ENCODE measurements at places on chromosomes 6 and 20. TPM values are rescaled to one million over a fixed set of nuclear protein-coding genes. Genes with fewer than 3 reads are reported as not detected.
A peak's percentile ranks its signal among the peaks of the same experiment; 100 is the strongest.

GRCh38 chr6:1047981-1048541 is 263.8 kb upstream of the FOXQ1 start:
- no peak for DNase-seq

DNA sequence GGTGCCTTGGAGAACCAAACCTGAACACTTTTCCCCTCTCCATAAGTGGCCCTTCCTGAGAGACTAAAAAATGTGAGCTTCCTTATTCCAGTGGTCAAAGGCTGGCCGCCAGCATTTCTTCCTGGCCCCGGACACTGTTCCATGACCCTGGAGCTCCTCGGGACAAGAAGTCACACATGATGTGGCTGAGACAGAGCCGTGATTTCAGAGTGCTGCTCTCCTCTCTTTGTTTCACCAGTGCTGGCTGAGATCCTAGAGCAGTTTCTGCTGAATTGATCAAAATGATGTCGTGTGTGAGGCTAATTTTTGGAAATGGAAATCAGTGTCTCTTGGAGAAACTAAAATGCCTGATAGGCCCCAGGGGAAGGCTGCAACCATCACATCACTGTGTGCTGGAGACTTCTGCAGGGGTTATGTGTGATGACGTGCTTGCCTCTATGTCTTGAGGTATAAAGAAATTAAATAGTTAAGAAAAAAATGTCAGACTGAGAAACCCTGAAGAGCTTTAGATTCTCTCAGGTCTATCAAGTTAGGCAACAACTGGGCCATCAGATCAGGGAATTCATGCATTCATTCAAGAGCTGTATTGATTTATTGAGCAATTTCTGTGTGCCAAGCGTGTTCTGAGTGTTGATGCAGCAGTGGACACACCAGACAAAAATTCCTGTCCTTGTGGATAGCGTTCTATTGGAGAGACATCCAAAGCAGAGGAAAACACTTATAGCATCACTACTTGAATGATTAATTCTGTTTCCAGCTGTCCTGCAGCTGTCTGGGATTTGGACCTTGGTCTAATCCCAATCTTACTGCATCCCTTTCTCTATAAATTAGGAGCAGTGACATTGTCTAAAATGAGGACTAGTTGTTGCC is 72.7 kb upstream of the CCN6 start:
- no peak for DNase-seq

GRCh38 chr20:17565169-17565845 is 4.6 kb upstream of the DSTN start:
- no peak for DNase-seq

GRCh38 chr6:82976179-82976578 is 89.5 kb downstream of the UBE3D start:
- no peak for DNase-seq

DNA sequence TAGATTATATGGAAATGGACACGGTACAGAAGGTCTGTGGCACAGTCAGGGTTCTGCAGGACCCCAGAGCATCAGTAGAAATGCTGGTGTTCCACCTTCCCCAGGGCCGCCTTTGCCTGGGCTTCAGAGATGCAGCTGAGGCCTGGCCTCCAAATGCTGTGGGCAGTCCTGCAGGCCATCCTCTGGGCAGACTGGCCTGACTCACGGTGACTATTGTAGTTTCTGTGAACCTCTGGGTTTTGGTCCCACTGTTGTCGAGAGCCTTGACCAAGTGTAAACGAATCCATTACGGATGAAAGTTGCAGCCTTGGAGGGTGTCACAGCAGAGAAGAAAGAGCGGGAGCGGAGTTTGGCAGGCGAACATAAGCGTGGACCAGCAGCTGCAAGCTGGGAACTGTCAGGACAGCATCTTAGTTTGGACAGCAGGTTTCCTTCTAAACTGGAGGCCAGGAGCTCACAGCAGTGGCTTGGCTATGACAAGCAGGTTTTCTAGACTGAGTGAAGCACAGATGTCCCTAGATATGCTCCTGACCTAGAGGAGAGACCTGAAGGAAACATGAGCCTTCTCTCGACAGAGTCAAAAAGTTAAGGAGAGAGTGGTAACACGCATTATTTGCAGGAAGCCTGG is 46.2 kb upstream of the BCLAF1 start:
- peak; percentile 53 for DNase-seq

GRCh38 chr6:18441251-18441979 is 54.3 kb downstream of the RNF144B start:
- no peak for DNase-seq

DNA sequence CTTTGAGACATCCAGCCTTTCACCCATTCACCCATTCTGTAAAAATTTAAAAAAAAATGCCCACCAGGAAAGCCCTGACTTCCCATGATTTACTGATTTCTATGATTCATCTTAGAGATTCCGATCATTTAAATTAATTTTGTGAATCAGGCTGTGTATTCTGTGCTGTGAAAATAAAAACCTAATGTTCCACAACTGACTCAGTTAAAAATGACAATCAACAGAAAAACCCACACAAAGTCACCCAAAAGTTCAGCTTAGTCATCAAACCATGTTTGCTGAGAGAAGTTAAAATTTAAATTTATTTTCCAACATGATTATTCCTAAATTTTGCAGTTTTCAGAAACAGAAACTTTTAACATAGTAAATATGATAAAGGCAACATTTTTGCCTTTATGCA is 509.9 kb downstream of the TENT5A start:
- no peak for DNase-seq

- DNase-seq = no peak
Measured at GRCh38 chr20:63035603-63036185, 28.9 kb upstream of the BHLHE23 start.

- peak; percentile 37 for DNase-seq
Measured at GRCh38 chr20:23200914-23201313, 114.8 kb upstream of the CD93 start.

- DNase-seq = no peak
Measured at GRCh38 chr20:2920473-2920872, 47.2 kb downstream of the PTPRA start.

DNA sequence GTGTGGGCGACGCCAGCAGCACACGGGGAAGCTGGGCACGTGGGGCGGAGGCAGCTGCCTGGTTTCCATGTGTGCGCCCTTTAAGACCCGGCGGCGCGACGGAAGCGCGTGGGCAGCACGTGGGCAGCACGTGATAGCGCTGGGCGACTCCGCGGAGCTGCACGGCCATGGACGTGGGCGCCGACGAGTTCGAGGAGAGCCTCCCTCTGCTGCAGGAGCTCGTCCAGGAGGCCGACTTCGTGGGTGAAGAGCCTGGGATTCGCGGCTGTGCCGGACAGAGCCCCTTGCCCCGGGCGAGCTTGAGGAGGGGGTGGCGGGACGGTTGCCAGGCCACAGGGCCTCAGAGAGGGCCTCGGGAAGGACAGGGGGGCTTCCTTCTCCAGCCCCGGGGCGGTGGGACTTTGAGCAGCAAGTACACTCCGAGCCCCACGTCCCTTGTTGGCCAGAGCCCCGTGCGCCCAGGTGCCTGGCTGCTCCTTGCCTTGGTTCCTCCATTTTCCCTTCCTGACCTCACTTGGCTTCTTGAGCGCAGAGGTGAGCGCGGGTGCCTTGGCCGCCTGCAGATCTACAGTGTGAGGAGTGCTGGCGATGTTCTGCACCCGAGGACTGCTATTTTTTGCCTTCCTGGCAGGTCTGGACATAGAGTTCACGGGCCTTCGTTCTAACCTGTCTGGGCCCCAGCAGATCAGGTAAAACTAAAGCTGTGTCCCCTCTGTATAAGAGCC is at the start of gene PNLDC1:
TSS of gene PNLDC1 (plus strand) at position 136 of the 725 bp plus-strand sequence. CDS start at position 168, 32 bp downstream.
- DNase-seq = no peak

DNA sequence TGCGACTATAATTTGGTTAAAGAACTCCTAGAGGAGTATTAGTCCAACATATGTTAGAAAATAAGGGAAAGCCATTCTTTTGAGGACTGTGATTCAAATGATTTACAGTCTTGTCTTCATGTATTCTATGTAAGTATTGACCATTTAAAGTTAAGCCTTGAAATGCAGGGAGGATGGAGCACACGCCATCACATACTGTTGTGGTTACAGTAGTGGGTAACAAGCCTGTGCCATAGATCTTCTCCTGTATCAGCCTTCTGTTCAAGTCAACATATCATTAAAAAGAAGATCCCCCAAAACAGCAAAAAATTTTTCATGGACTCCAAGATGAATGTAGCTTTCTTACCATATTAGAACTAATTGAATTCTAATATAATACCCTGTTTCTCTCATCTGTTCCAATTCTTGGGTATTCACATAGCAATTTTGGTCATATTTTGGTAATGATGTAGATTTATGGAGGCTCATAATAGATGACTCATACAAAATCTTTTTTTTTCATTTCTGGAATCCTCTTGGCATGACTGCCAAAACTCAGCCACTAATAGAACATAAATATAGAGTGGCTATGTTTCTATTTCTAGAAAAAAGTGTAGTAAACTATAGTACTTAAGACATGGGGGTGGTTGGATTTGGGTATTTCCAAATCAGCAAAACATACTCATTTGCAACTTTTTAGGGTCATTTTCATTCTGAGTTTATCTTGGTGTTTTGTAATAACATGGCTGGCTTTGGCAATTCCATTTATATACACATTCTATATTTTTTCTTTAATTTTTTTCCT is 413.5 kb downstream of the BCKDHB start:
- no peak for DNase-seq

GRCh38 chr6:7201732-7202541 is 94.2 kb downstream of the RREB1 start:
- no peak for DNase-seq

GRCh38 chr6:142669471-142670351 is 275.3 kb downstream of the HIVEP2 start:
- DNase-seq = no peak

GRCh38 chr20:25129908-25130307 is 48.0 kb upstream of the VSX1 start:
- DNase-seq = no peak

- no peak for DNase-seq
Measured at GRCh38 chr20:13008761-13009681, at the start of gene SPTLC3. Gene SPTLC3 (plus strand): TSS chr20:13008972. CDS start chr20:13009268, 296 bp downstream.

- DNase-seq = no peak
Measured at GRCh38 chr6:166855416-166855815, 100.9 kb downstream of the RNASET2 start.

- no peak for DNase-seq
Measured at GRCh38 chr6:149852180-149852579, 12.0 kb downstream of the LRP11 start.

DNA sequence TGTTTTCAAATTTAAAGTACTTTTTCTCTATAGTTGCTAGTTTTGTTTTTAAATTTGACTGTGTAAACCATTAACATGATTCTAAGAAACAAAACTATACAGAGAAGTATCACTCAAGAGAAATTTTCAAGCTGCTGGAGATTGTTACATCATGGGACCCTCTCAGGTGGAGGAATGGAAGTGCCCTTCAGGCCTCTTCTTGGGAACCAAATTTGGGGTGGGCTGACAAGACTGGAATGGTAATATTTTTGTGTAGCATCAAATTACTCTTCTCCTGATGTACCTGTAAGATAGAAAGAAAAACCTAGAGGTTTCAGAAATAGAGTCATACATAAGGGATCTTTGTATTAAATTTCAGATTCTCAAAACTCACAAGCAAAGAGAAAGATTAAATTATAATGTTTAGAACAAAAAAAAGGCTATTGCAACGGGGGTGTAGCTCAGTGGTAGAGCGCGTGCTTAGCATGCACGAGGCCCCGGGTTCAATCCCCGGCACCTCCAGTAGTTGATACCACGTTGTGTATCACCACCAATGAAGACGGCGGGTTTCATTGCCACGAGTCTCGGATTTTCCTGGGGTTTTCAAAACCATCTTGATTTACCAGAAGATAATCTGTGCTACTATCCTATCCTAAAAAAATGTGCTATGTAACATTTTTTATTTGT is 193.7 kb downstream of the GPX5 start:
- DNase-seq = no peak

DNA sequence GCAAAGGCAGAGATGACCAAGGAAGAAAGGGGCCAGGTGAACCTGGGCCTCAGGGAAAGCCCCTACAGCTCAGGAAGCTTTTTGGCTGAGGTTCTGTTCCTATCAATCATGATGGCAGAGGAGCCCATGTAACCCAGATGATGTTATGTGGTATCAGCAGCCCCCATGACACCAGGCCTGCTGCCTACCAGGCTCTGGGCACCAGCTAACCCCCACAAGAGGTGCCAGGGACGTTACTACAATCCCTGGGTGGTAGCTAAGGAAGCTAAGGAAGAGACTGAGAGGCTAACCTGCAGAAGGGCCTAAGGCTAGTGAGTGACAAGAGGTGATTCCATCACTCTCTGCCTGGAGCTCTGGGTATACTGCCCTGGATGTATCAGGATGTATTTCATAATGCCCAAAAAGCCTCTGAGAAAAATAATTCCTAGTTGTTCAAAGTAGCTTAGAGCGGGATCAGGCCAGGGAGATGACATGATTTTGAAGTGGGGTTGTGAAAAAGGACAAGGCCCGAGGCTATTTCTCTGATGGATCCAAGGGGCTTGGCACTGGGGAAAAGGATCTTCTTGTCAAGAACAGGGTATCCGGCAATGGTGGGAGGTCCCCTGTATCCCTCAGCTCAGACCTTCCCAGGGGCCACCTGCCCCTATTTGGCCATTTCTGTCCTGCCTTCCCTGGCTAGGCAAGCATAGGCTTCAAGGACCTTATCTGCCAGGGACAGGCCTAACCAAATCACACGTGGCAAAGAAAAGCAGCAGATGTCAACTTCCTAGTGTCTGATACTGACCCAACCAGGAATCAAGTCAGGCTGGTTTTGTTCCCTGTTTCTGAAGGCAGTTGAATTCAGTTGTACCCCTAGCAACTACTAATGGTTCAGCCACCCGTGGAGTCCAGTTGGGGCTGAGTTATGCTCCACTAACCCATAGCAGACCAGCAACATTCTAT is 41.3 kb downstream of the PANK2 start:
- no peak for DNase-seq

- DNase-seq = no peak
Measured at GRCh38 chr6:81553216-81553615, 199.3 kb downstream of the TENT5A start.

IER3 gene
- total RNA-seq = 4.5 TPM

NMBR gene
- total RNA-seq = 2.5 TPM

GPLD1 gene
- 20.4 TPM for total RNA-seq

OR2J3 gene
- not detected for total RNA-seq

TFAP2A gene
- total RNA-seq = 17.1 TPM

C6orf52 gene
- total RNA-seq = 1.5 TPM

CCN5 gene
- total RNA-seq = not detected

TINAG gene
- total RNA-seq = not detected

NKAPL gene
- total RNA-seq = 2.5 TPM

AVP gene
- total RNA-seq = not detected

CTCFL gene
- total RNA-seq = not detected

TREML1 gene
- total RNA-seq = not detected
